Metanephros (tissue), 2 donors: ENCODE measurements at places on chromosomes 11 and 22. TPM values are rescaled to one million over a fixed set of nuclear protein-coding genes. Genes with fewer than 3 reads are reported as not detected.

ST14 gene
- total RNA-seq, result 39.8 TPM

IGLL1 gene
- total RNA-seq, result 3.7 TPM

C11orf52 gene
- 8.2 TPM for total RNA-seq

MCHR1 gene
- total RNA-seq, result 0.29 TPM

PRG3 gene
- 1.1 TPM for total RNA-seq

HIPK3 gene
- 127 TPM for total RNA-seq

CYTH4 gene
- total RNA-seq, result 12.2 TPM

SREBF2 gene
- 57.2 TPM for total RNA-seq

ELMOD1 gene
- total RNA-seq, result 1.1 TPM

SMTNL1 gene
- total RNA-seq, result 9.8 TPM

ARFIP2 gene
- 44.1 TPM for total RNA-seq

CATSPER1 gene
- total RNA-seq, result not detected

MS4A12 gene
- total RNA-seq, result not detected

FAM83F gene
- 2.5 TPM for total RNA-seq

SOX6 gene
- 58.1 TPM for total RNA-seq

GPHA2 gene
- 1.3 TPM for total RNA-seq
